ENCODE measurements at places on chromosomes 4 and X. TPM values are rescaled to one million over a fixed set of nuclear protein-coding genes. Genes with fewer than 3 reads are reported as not detected.

Gene AWAT2
- total RNA-seq, result not detected

Gene XAGE1A
- total RNA-seq, result not detected

Gene MAMLD1
- 11.9 TPM for total RNA-seq

Gene MAGEB17
- total RNA-seq, result not detected

Gene APOOL
- total RNA-seq, result 12.0 TPM

Gene COL4A5
- total RNA-seq, result not detected

Gene NDNF
- 0.16 TPM for total RNA-seq

Gene VCX2
- not detected for total RNA-seq

Gene DMP1
- not detected for total RNA-seq

Gene TLR7
- not detected for total RNA-seq

Gene ZMAT1
- 3.6 TPM for total RNA-seq

Gene RBM3
- total RNA-seq, result 149 TPM

Gene PLK4
- total RNA-seq, result 60.1 TPM

Gene TMEM35A
- not detected for total RNA-seq

Gene ITGB1BP2
- 5.6 TPM for total RNA-seq

Gene KLKB1
- total RNA-seq, result 0.14 TPM

Gene ERCC6L
- total RNA-seq, result 13.4 TPM

Gene FGB
- not detected for total RNA-seq

Gene CXCR3
- 119 TPM for total RNA-seq

Gene UGT2B10
- total RNA-seq, result not detected

Gene SOD3
- total RNA-seq, result not detected

Gene MAGEB10
- total RNA-seq, result not detected

Gene SLC9B2
- 24.2 TPM for total RNA-seq

Gene MAGEE1
- 2.9 TPM for total RNA-seq

Gene REPS2
- not detected for total RNA-seq

Gene SPATA4
- not detected for total RNA-seq

Gene CFAP47
- total RNA-seq, result not detected

Gene CSN1S1
- not detected for total RNA-seq

Gene CTSO
- total RNA-seq, result 3.0 TPM

Gene UGT2B11
- not detected for total RNA-seq

Gene PRR32
- not detected for total RNA-seq

Gene KLHL4
- 0.23 TPM for total RNA-seq

Gene LIMCH1
- total RNA-seq, result not detected
